ENCODE measurements at places on chromosomes 5 and 9.

GRCh38 chr5:79493596-79494345 lies 20.2 kb downstream of the HOMER1 start:
- DNase-seq, result no peak

DNA sequence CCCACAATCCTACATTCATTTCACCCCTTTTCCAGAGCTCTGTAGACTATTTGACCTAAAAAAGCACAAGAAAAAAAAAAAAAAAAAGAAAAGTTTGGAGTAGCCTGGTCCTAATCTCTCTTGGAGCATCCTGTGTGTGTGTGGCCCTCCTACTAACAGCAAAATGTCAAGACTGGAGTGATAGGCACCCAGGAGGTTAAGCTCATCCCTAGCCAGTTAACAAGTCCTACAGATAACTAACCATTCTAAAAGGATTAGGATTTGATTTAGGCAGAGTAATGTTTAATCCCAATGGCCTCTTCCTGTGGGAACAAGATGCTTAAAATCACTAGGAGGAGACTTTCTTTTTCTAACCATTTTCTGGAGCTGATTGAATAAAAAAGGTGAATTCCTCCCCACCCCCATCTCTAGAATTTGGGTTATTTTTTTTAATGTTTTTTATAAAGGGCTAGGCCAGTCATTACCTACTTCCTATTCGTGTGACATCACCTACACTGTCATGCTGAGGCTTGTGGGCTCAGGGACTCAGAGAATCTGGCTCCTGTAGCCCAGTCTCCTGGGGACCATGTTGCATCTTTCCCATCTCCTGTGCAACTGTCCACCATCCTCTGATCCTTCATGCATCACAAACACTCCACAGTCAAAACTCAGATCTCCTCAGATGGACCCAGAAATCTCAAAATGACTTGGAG lies 43.2 kb upstream of the NR3C1 start:
- no peak for DNase-seq

- DNase-seq, result no peak
These were observed 35.7 kb upstream of the PPP1R26 start for GRCh38 chr9:135443797-135444425.

GRCh38 chr5:179901462-179901861 lies 6.2 kb downstream of the TBC1D9B start:
- no peak for DNase-seq

DNA sequence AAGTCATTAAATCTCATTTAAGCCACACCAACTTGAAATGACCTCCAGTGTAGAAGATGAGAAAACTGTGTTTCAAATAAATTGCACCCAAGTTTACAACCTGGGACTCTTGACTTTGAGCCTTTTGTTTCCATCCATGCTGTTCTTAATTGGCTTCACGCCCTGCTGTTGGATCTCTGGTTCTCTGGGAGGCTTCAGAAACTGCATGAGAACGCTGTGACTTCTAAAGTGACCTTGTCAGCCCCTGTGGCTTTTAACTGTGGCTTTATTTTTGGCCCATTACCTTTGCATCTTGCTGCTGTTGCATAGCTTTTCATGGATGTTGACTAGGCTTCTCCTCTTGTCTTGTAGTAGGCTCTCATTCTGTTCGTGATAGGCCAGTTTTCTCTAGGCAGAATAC lies 29.3 kb downstream of the TNFAIP8 start:
- DNase-seq, result no peak

GRCh38 chr5:125034331-125034730 lies 287.9 kb upstream of the ZNF608 start:
- DNase-seq, result no peak

GRCh38 chr9:130640681-130641080 lies 23.7 kb upstream of the PRDM12 start:
- DNase-seq, result no peak

GRCh38 chr5:141771031-141771430 lies 89.0 kb upstream of the ARAP3 start:
- no peak for DNase-seq

GRCh38 chr5:164721656-164722055 lies 1216.2 kb downstream of the MAT2B start:
- no peak for DNase-seq

GRCh38 chr5:115168829-115169486 lies 750 bp downstream of the TRIM36 start:
- DNase-seq, result peak; percentile 28

- no peak for DNase-seq
These were observed 12.4 kb downstream of the PCDH12 start for GRCh38 chr5:141945511-141946051.

DNA sequence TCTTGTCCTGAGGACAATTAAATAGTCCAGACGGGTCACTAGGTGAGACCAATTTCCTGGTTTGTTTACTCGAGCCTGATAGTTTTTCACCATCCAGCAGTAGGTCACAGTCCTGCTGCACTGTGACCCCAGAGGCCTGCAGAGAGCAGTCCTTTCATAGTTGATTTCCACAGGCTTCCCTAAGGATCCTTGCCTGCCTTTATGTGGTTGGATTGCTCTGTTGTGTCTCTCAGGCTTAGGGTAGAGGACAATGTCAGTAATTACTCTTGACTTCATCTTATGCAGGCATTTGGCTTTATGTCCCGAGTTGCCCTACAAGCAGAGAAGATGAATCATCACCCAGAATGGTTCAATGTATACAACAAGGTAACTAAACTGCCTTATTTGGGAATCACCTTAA lies 9.0 kb upstream of the CATSPER3 start:
- no peak for DNase-seq

DNA sequence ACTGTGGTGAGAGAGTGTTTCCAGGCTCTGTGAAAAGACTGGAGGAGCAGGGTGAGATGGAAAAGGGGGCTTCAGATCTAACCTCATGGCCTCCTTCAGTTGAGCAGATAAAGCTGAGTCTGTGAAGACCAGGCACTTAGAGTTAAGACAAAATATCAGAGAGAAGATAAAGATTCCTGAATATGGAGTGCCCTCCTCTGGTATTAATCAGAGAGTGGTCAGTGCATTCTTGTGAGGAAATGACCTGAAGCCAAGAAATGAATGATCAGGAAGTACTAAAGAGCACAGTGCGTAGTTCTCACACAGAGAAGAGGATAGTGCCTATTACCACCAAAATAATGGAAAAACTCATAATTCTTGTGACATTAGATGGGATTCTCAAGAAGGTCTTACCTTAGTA lies 1417.0 kb upstream of the ACO1 start:
- no peak for DNase-seq

- DNase-seq, result no peak
These were observed 14.1 kb downstream of the TDRD7 start for GRCh38 chr9:97425973-97426336.

DNA sequence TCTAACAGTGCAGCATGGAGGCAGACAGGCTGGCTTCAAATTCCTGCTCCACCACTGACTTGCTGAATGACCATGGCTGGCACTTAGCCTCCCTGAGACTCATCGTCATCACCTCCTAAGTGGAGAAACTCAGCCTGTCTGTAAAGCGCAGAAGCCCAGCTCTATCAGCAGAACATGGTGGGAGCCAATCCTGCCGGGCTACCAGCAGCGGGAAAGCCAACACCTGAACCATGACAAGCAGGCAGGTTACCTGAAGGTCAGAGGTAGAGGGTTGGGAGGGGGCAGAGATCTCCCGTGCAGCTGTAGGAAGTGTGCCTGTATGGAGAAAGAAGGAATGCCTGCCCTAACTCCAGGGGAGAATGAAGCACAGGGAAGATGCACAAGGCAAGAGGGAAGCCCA lies 72.6 kb upstream of the LRRTM2 start:
- DNase-seq, result no peak

DNA sequence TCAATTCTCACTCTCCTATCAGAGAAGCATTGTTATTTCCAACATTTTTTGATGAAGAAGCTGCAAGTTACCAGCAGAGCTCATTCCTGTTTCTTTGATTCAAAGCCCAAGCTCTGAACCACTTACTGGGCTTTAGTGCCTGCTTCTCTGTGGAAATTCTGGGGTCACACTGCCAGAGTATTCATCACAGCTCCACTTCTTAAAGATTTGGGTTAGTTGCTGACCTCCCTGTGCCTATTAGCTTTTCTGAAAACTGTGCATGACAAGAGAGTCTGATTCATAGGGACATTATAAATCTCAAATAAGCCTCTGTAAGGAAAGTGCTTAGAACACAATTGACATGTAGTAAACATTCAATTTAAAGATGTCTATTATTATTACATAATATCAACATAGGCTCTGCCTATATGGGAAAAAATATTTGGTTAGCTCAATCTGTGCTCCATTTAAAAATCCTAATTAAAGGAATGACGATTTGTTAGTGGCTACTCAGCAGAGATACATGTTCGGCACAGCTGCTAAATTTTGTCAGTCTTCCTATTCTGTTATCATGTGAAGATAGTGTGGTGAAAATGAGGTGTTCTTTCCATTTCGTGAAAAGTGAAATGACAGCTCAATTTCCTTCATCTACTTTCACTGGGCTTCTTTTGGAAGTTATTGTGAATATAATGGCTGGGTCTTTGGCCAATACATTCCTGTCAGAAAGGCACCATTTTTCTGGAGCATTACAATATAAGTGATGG lies 293.0 kb downstream of the KCTD16 start:
- DNase-seq, result no peak

- no peak for DNase-seq
These were observed 110.2 kb downstream of the PJA2 start for GRCh38 chr5:109299557-109299956.

GRCh38 chr5:133072021-133072420 lies 20.2 kb downstream of the HSPA4 start:
- no peak for DNase-seq

DNA sequence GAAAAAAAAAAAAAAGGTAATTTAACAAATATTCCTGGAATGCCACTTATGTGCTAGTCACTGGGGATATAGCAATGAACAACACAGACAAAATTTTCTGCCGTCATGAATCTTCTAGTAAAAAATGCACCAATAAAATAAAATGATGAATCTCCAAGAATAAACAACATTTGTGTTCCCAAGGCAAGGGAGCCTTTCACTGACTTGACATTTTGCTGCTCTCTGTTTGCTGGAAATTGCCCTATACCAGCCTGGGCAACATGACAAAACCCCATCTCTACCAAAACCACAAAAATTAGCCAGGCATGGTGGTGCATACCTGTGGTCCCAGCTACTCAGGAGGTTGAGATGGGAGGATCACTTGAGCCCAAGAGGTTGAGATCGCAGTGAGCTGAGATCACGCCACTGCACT lies 64.5 kb upstream of the ERBIN start:
- peak; percentile 3 for DNase-seq

GRCh38 chr5:72107901-72108201 lies 576 bp downstream of the MAP1B start:
- no peak for DNase-seq

GRCh38 chr5:11323761-11324160 lies 562.7 kb upstream of the DAP start:
- no peak for DNase-seq

DNA sequence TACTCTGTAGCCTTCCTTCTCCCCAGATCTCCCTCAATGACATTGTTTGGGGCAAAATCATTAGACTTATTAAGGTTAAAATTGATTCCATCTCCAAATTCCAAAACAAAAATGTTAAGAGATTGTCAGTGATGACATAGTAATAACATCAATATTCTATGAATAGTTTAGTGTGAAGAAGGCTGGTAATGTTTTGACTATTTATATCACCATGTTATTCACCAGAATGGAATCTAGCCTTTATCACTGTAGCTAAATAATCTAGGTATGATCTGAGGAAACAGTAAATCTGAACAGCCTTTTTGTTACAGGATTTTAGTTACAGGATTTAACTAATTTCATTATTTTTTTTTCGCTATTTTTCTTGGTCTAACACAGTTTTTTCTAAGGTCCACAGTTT lies 929 bp upstream of the PLPP6 start:
- no peak for DNase-seq
